Kasumi-1 (cell line): ENCODE measurements at places on chromosomes 12 and 14.

DNA sequence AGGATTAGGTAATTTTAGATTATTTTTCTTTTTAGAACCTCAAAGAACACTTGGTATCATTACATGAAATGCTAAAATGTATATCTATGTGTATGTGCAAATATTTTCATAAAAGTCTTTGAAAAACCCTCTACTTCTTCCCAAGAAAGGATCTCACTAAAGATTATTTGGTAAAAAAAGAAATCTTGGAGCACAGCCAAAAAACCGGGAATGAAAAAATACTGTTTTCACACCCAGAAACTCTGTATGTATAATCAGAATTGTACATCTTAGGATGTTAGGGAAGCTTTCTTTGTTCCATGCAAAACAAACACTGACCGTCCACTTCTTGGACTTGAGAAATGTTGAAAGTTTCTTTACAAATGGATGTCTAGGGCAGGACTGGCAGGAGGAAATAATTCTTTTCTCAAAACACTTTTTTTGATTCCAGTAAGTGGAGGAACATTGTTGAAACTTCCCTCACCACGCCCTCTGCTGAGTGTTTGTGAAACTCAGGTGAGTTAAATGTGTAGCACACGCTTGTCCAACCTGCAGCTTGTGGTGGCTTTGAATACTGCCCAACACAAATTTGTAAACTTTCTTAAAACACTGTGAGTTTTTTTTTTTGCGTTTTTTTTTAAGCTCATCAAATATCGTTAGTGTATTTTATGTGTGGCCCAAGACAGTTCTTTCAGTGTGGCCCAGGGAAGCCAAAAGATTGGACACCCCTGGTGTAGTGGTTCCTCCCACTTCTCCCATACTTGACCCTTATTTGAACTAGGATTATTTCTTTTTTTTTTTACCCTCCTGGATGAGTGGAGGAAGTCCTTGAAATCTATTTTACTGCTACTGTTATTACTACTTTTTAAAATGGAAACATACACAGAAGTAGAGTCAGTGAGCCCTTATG lies 26.6 kb downstream of the FBXO34 start:
- no peak for DNase-seq

DNA sequence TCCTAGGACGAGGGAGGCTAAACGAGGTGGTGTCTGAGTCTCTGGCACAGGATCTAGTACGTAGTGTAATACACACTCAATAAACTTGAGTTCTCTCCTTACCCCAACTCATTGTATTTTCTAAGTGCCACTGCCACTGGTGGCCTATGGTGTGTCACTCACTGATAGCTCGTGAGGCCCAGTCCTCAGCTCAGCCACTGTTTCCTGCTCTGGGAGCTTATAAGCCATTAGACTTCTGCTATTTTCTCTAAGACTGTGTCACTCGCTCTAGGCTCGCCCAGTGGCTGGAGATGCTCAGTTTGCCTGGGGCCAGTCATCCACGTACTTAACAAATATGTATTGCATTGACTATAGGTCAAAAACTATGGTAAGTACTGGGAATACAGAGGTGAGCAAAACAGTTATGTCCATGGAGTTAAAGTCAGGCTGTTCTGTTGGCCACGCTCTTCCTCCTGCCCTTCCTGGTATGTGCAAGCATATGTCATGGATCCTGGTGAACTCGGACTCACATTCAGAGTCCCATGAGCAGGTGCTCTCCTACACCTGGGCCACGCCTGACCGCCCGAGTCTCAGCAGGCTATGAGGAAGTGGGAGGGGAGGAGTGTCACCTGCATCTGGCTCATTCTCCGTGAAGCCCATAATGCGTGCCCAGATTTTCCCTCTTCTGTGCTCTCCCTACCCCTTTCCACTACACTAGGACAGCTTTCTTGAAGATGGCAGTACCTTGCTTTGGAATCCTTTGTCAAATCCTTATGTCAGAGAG lies 41.6 kb downstream of the DEGS2 start:
- DNase-seq = peak; percentile 46

- DNase-seq = no peak
Measured at GRCh38 chr12:39490500-39491282, 47.8 kb upstream of the KIF21A start.

DNA sequence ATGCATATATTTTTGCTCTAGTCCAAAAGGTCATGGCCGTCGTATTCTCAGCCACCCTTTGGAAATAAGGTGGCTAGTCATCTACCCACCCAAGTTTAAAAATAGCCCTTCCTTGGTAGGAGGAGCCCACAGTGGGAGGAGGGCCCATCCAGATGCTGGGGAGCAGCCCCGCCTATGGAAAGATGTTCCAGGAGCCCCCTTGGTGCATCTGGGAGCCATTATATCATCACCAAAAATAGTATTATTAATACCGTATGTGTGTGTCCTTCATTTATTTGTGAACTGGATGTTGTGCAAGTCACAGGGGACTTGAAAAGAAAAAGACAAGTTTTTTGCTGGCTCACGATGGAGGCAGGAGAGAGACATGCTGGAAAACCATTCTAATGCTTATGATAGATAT lies 34.0 kb downstream of the EMP1 start:
- DNase-seq = no peak

DNA sequence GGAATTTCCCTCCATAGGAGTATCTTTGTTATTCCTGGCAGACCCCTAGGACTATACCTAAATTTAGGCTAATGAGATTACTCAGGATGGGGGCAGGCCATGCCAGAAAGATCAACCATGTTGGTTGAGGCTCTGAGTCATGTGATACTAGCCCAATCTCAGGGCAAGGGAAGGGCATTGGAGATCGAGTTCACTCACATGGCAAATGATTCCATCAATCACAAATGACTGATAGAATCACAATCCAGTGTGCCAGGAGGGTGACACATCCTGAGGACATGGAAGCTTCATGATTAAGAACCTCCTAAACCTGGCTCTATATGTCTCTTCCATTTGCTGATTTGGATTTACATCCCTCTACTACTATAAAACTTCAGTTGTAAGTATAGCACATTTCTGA lies 182.3 kb downstream of the NTF3 start:
- no peak for DNase-seq

DNA sequence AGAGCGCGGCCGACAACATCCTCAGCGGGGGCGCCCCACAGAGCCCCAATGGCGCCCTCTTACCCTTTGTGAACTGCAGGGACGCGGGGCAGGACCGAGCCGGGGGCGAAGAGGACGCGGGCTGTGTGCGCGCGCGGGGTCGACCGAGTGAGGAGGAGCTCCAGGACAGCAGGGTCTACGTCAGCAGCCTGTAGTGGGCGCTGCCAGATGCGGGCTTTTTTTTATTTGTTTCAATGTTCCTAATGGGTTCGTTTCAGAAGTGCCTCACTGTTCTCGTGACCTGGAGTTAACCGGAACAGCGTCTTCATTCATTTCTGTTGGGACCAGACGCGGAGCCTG lies 103.8 kb upstream of the FKBP4 start:
- DNase-seq = peak; percentile 66
